Cortex of kidney (tissue), 1 donor: ENCODE measurements at places on chromosomes 5 and 9.

GRCh38 chr9:75235632-75236031 is 147.3 kb downstream of the OSTF1 start:
- DNase-seq = no peak

DNA sequence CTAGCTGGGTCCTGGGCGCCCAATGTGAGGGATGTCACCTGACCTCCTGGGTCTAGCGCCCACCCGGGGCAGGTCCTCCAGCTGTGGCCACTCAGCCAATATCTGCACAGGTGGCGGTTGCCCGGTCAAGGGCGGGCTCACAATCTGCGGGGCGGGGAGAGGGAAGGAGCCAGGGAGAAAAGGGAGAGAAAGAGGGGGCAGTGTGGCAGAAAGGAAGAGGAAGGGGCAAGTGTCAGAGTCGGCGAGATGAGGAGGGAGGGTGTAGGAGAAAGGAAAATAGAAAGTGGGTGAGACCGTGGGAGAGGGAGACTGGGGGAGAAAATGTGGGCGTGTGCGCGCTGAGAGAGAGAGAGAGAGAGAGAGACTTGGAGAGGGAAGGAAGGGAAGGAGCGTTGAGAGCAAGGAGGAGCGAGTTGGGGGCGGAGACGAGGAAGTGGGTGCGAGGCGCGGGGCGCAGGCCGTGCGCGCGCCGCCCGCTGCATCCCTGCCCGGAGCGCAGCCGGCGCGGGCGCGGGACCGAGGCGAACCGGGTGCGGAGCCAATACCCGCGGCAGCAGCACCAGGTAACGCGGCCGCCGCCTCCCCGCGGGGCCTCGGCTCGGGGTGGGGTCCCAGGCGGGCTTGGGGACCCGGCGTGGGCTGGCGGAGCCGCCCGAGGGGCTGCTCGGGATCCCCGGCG is at the start of gene HRH2:
TSS of gene HRH2 (plus strand) at position 479 of the 679 bp plus-strand sequence. CDS start 25,163 bp downstream, outside the sequence.
- no peak for DNase-seq

- no peak for DNase-seq
Observed at GRCh38 chr5:77563475-77563874, 71.4 kb upstream of the WDR41 start.

GRCh38 chr5:114949756-114950155 is 220.0 kb downstream of the TRIM36 start:
- no peak for DNase-seq

DNA sequence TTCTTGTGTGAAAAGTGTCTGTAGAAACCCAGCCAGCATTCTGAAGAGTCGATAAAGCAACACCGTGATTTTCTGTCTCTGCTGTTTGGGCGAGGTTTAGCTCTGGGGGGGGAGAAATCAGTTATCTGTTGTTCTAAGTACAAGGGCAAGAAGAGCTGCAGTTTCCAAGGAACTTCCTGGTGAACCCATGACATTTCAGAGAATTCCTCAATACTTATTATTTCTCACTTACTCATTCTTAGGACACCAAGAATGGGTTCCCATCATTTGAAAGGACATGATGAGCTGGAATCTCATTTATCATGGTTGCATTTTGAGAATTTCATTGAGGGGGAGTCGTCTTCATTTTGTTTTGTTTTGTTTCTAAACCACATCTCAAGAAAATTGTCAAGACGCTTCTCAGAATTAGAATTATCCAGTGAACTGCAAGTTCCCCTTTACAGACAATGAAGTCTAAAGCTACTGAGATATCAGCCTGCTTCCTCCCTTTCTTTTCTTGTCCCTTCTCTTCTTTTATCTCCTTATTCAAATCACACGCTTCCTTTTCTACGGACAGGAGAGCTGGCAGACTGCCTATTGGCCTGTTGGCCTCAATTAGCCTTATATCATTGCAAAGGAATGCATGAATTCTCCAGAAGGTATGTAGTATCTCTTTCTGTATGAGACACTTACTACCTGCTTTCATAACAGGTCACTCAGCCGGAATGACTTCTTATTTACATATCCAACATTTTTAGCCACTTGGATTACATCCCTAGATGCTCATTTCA is 53.7 kb downstream of the ZNF462 start:
- DNase-seq = no peak

- no peak for DNase-seq
Observed at GRCh38 chr9:136902259-136902821, 16.0 kb downstream of the TRAF2 start.

GRCh38 chr5:39500551-39501175 is 75.9 kb upstream of the DAB2 start:
- DNase-seq = no peak

GRCh38 chr9:88821746-88822106 is 169.5 kb upstream of the S1PR3 start:
- no peak for DNase-seq

DNA sequence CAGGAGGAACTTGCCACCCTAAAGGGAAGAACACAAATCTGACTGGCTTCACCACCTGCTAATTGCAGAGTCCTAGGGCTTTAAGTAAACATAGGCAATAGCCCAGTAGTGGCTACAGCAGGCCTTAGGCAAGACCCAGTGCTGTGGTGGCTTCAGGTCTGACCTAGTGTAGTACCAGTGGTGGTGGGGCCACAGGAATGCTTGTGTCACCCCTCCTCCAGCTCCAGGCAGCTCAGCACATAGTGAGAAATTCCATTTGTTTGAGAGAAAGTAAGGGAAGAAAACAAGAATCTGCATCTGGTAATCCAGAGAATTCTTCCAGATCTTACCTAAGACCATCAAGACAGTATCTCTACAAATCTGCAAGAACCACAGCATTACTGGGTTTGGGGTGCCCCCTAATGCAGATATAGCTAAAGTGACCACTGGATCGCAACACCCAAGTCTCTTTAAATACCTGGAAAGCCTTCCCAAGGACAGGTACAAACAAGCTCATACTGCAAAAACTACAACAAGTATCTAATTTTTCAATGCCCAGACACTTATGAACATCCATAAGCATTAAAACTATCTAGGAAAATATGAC is 102.6 kb upstream of the TRPM3 start:
- no peak for DNase-seq

- no peak for DNase-seq
Observed at GRCh38 chr9:124551472-124552272, 44.5 kb upstream of the NR5A1 start.

GRCh38 chr9:127053057-127053821 is 69.2 kb downstream of the ANGPTL2 start:
- no peak for DNase-seq

- DNase-seq = no peak
Observed at GRCh38 chr9:85212887-85213286, 528.9 kb downstream of the AGTPBP1 start.

DNA sequence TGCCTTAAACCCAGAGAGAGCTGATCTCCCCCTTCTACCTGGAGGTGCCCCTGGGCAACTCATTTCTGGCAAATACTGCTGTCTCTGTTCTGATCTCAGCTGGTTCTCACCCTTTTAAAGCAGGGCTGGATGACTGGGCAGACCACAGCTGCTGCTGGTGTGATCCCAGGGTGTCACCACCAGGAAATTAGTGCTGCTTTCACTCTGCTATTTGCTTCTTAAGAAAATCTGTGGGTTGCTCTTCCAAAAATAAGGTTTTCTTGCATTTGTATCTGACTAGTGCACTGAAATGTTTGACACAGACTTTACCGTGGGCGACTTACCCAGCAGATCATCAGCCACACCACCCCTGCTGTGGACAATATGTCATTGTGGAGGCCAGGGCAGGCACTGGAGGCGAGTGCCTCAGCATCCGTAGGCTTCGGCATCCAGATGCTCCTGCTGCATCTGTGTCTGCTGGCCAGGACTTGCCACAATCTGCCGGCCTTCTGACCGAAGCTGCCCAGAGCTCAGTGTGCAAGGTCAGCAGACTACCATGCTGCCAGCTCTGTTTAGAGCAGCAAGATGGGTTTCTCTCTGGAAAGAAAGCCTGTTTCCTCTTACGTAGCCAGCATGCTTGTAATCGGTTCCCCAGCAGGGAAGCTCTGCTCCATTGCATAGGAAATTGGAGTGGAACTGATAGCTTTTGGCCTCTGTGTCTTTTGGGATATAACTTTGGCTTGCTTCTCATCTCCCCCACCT is 13.6 kb downstream of the ARHGAP26 start:
- DNase-seq = no peak

DNA sequence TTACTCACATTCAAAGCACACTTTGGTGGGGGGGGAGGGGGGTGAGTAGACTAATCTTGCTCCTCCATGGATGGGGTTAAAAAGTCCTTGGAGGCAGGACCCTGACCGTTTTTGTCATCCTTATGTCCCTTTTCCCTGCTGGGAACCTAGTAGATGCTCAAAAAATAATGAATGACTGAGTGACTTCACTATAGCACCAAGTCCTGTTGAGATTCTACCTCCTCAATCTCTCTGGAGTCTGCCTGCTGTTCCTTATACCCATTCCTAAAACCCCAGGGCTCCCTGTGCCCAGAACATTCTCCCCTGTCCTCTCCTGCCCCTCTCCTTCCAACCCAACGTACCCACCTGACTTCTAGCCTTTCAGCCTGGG is 2.3 kb upstream of the CSF2 start:
- no peak for DNase-seq

DNA sequence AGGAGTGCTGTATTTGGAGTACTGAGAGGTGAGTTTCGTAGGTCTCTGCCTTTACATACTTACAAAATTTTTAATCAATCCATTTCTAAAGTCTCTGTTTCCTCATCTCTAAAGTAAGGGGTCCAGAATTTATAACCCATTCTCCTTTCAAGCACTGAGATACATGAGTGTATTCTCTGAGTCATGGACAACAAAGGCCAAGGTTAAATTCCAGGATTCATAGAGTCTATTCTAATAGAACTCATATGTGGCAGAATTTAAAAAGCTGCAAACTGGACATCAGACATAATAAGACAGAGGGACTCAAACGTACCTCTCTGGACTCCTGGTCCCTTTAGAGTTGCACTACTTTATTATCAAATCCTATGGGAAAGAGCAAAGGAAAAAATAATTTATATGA is 112.5 kb upstream of the SLIT3 start:
- DNase-seq = no peak

DNA sequence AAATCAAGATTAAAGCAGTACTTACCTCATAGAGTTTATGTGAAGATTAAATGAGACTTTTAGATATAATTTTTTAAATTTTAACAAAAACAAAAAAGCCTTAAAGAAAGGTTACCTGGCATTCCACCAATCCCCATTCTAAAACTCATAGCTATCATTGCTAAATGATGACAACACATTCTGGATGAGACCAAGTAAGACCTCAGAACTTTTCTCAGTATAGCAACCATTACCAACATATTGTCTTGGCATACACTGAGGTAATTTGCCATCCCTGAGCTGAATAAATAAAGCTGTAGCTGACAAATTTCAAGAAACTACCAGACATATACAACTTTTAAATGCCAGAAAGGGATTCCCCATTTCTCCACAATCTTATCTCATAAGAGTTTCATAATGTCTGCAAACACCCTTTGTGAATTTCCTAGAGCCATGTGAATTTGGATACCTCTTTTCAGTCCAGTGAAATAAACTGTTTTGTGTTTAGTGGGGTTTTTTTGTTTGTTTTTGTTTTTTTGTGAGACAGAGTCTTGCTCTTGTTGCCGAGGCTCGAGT is 29.5 kb downstream of the RANBP3L start:
- no peak for DNase-seq

- DNase-seq = no peak
Observed at GRCh38 chr5:4295663-4296339, 700.2 kb downstream of the IRX1 start.

DNA sequence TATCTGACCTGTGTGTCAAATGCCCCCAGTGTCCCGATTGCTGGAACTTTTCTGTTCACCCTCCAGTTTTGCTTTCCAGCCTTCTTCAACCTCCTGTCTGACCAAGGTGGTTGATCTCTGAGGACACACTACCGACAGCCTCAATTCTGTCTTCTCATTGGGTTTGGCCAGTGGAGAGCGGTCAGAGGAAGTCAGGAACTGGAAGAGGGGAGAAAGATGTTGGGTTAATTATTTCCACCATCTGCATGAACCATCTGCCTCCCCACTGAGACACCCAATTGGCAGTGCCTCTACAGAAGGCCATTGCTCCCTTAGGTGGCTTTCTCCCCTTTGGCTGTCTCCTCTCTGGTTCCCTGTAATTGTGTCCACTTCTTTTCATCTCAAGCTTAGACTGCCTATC is 154.3 kb upstream of the RAI14 start:
- no peak for DNase-seq

- DNase-seq = no peak
Observed at GRCh38 chr5:139645430-139645871, 2.7 kb upstream of the CXXC5 start.

DNA sequence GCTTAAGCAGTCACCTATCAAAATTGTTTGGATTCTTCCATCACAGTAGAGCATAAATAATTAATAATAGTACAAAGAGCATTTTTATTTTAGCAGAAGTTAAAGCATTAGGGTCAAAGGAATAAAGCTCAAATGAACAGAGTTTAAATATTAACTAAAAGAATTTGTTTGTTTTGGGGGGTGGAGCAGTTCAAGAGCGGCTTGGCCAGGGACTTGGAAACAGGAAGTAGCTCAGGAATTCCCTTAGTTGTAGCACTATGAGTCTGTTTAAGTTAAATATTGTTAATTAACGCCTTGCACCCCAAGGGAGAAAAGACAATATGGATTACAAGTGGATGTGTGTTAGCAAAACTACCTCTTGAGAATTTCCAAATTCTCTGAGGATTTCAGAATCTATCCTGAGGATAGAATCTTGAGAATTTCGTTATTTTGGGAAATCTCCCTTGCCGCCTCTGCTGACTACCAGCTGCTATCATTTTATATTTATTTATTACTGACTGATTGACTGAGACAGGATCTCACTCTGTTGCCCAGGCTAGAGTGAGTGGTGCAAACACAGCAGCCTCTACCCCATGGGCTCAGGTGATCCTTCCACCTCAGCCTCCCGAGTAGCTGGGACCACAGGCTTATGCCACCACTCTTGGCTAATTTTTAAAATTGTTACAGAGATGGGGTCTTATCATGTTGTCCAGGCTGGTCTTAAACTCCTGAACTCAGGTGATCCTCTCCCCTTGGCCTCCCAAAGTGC is 96.7 kb upstream of the CHD1 start:
- DNase-seq = no peak

GRCh38 chr9:93903886-93904648 is 51.1 kb downstream of the BARX1 start:
- no peak for DNase-seq

GRCh38 chr9:91239367-91240111 is 122.2 kb downstream of the AUH start:
- DNase-seq = no peak

- no peak for DNase-seq
Observed at GRCh38 chr9:117044241-117044640, 357.1 kb downstream of the TRIM32 start.

DNA sequence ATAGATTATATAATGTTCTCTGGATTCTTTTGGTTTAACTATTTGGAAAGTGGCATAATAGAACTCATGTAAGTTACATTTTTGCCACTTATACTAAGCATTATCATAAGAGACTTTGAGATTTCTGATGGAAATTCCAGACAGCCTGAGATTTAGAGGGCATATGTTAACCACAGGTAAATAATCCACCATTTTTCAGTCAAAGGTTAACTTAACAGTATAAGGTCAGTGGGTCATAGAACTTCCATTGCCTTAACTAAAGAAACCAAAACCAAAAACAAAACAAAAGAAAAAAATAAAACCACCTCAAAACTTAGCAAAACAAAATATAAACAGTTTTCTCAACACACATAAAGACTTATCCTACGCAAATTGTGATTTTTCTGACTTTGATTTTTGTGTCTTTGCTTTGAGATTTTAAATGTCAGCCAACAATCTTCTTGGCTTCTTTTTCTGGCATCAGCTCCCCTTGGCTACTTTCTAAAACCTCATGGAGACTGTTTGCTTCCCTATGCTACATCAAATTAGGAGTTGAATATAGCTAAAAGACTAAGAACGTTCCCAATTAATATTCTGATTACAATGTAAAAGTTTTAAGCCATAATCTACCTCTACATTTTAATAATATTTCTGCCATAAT is 430.1 kb upstream of the DAB2 start:
- no peak for DNase-seq

- DNase-seq = no peak
Observed at GRCh38 chr5:172740428-172741205, 30.4 kb downstream of the DUSP1 start.
